ENCODE measurements at places on chromosomes 5 and 9. TPM values are rescaled to one million over a fixed set of nuclear protein-coding genes. Genes with fewer than 3 reads are reported as not detected.

Gene OR13D1
- total RNA-seq = not detected

Gene SPINK7
- not detected for total RNA-seq

Gene PCDHGB7
- total RNA-seq = 9.4 TPM

Gene HMHB1
- not detected for total RNA-seq

Measured in thoracic aorta endothelial cell (primary cell).